Myocyte (in vitro differentiated cells): ENCODE measurements at places on chromosomes 6 and 20.

GRCh38 chr6:139686308-139686707 is 311.9 kb upstream of the CITED2 start:
- DNase-seq = peak; percentile 67

DNA sequence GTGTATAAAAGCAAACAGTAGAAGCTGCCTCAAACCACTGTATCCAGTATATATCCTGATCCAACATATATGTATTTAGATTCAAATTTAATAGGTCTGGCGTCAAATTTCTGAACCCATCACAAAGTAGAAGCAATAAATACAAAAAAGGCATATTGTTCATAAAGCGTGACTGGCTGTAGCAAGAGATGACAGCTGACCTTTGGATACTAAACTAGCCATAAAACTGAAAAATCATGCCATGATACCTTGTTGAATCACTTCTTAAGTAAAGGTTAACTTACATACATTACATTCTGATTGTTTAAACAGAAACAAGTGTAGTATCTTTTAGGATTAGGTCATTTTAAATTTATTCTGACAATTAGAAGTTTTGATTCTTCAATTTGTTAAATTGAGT is 372.0 kb upstream of the FLRT3 start:
- DNase-seq = no peak

DNA sequence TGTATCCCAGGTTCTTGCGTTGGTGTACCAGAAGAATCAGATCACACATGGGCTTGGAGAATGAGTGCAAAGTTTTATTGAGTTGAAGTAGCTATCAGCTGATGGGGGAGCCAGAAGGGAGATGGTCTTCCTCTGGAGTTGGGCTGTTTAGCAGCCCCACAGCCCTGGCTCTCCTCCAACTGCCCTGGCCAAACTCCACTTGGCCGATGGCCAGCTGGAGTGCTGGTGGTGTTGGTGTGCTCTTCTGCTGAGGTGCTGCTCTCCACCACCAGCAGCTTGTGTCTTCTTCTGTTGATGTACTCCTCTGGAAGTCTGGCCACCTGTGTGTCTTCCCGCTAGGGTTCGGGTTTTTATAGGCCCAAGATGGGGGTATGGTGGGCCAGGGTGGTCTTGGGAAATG is 172.8 kb downstream of the TINAG start:
- DNase-seq = no peak

DNA sequence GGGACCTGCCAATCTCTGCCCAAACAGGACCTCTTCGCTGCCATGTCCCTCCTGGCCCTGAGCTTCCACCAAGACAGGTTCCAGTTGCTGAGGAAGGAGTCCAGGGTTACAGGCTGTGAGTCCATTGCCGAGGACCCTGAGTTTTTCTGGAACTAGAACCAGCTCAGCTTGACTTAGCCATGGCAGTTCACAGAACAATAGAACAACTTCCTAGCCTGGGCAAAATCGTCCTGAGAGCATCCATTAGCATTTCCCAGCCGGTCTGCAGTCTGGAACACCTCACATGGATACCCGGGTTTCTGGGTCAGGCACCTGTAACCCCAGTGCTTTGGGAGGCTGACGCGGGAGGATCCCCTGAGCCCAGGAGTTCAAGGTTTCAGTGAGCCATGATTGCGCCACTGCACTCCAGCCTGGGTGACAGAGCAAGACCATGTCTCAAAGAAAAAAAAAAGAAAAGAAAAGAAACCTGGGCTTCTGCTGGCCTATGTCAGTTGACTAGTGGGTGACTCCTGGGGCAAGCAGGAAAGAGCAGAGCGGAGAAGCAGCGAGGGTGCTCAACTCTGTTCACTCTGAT is 90.3 kb downstream of the TCP11 start:
- DNase-seq = no peak

DNA sequence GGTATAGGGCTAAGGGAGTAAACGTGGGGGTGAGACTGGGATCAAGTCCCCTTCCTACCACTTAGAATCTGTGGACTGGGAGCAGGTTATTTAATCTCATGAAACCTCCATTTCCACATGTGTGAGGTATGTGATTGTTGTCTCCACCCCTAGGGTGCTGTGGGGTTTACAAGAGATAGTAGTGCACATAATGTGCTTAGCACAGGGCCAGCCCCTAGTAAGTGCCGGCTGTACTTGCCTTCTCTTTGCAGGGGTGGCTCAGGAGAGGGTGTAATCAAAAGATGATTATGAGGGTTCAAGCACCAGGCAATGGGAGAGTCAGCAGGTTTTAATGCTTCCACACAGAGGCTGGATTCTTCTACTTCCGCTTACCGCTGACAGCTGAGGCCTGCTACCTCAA is 6.9 kb downstream of the NT5E start:
- no peak for DNase-seq

- DNase-seq = no peak
These were observed 31.7 kb downstream of the THEMIS start for GRCh38 chr6:127869183-127869582.

GRCh38 chr20:44772636-44773035 is 27.0 kb downstream of the KCNK15 start:
- DNase-seq = no peak

- peak; percentile 44 for DNase-seq
These were observed 24.7 kb downstream of the MRPL14 start for GRCh38 chr6:44102527-44102926.

DNA sequence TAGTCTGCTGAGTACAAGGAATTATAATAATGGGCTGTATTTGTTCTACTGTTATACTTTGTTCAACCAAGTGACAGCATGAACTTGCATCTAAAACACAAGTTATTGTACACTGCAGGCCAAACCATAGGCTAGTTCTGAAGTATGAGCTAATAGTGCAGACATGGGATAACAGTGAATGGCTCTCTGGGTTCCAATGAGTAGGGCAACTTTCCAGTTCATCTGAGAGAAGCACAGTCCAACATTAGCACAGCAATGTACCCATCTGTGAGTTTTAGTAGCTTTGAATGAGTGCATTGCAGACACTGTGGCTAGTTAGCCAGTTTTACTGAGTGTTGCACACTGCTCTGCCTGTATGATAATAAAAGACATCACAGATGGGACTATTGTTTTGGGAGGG is 56.5 kb upstream of the FUT9 start:
- no peak for DNase-seq

DNA sequence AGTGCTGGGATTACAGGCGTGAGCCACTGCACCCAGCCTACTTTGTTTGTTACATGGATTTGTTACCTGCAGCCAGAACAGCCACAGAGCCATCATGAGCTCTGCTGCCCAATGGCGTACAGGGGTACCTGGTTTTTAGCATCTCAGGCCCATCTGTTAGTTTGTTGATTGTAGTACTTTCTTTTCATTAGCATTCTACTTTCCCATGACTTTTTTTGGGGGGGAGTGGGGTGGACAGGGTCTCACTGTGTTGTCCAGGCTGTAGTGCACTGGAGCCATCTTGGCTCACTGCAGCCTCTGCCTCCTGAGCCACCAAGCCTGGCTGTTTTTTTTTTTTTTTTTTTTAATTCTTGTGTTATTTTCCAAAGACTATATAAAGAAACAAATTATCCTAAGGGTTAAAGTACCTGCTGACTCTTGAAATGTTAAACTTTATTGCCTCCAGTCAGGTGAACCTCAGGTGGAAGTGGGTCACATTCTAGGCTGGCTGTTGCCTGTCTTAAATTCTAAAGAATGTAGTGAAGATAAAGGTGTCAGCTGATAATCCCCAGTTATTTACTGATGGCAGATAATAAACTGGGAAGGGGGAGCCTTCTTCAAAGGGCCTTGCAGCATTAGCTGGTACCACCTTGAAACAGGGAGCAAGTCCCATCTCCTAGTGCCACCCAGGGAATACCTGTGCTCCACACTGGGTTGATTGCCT is 15.2 kb downstream of the NEU1 start:
- DNase-seq = no peak

DNA sequence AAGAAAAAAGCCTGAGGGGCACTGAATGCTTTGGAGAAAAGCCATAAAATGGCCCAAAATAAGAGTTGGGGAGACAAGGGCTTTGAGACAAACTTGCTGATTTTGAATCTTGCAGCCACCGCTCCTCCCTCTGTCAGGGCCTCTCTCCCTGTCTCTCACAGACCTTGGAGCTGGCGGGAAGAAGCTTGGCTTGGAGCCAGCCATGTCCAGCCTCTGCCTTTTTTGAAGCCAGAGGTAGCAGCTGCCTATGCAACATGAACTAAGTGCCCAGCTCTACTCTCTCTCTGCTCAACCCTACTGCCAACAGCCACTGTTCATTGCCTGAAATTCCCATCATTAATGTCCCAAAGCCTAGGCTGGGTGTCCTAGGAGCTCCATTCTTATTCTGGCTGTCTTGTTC is 63.7 kb upstream of the CTNNBL1 start:
- no peak for DNase-seq

- peak; percentile 31 for DNase-seq
These were observed 76.1 kb upstream of the HSF2 start for GRCh38 chr6:122323361-122323760.

DNA sequence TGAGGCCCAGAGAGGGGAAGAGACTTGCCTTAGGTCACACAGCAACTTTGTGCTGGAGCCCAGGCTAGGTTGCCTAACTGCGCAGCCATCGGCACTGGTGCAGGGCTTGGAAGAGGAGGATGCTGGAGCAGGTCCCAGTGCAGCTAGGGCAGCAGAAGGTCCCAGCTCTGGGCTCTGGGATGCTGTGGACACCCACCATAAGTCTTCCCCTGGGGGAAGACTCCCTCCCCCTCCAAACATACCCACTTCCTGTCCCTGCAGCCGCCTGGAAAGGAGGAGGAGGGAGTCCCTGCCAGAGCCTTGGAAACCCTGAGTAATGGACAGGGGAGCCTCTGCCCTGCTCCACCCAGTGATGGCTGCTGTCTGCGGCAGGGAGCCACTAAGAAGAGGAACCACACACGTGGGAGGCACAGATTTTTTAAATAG is 93.6 kb downstream of the NCR2 start:
- DNase-seq = peak; percentile 55

GRCh38 chr6:116695401-116695800 is 14.4 kb downstream of the KPNA5 start:
- DNase-seq = no peak

GRCh38 chr20:47684306-47685080 is 100.8 kb downstream of the SULF2 start:
- no peak for DNase-seq

DNA sequence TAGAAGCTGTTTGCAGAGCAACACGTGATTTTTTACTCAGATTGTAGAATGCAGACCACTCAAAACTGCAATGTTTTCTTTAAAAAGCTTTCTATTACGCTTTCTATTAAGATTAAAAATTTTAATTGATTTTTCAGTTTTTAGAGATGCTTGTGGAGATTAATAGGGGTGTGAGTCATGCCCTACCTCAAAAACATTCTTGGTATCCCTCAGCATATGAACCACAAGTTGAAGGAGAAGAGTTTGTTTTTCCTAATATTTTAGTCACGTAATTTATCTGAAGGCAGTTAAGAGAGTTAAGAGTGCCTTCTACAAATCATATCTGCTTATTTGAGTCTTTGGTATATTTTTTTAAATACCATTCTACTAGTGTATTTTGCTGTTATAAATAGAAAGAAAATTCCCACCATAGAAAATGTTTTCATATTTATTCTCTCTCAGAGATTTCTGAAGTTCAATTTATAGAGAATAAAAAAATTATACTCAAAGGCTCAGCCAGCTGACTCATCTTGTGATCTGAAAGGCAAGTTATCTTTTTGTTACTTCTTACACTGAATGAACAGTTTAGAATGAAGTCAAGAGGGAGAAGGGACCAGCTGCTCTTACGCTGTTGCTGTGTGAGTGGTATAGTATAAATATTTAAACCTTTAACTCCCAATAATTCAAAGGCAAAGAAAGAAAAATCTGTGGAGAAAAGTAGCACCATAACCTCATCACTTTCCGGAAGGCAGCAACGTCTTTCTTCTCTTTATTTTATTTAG is 7.6 kb downstream of the RIPOR2 start:
- DNase-seq = no peak

- DNase-seq = no peak
These were observed 684.1 kb upstream of the NRSN1 start for GRCh38 chr6:23441808-23442461.

GRCh38 chr6:2630891-2631571 is 119.7 kb downstream of the MYLK4 start:
- DNase-seq = peak; percentile 54

DNA sequence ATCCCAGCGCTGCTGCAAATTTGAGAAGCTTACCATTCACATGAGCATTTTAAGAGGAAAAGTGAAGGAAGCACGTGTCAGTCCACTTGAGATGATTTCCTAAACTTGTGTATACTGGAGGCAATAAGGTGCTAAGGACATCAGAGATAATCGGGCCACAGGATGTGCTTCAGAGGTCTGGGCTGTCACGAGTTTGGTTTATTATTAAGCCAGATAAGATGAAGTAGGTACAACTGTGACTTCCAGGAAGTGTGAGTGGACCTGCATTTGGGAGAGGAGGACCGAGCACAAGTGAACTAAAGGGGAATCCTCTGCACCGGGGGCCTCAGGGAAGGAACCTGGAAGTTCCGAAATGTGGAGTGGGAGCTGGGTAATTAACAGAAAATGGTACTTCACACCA is 1.4 kb downstream of the SAMD5 start:
- no peak for DNase-seq

- DNase-seq = no peak
These were observed 36.1 kb upstream of the PAQR8 start for GRCh38 chr6:52325695-52326471.

DNA sequence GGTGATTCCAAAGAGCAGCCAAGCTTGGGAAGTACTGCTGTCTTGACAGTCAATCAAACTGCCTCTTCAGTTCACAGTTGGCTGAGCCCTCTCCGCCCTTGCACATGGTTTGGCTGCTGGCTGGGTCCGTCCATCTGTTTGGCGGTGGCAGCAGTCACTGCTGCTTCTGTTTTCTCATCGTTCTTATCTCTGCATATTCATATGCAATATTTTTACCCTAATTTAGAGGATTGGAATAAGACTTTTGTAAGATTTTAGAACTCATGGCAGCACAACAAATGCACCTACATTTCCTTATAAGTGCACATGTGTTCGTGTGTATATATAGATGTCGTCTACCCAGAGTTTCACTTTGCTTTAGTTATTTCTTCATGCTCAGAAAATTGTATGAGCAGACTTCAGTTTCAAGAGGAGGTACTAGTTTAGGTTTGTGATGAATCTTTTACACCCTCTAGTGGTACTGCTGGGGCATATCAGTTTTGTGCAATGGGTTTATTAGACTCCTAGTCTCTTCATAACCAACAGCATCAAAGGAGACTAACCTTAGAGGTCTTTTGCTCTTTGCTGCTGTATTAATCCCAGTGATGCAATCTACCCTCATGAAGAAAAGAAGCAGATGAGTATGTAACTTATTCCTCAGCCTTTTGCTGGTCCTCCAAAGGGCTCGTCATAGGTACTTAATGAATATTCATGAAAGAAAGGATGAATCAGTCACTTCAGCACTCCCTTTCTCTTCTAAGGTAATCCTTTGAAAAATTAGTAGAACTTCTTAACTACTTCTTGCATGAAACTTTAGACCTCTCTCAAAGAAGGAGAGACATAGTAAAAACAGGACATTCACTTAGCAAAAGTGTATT is 44.3 kb downstream of the KHDC1L start:
- peak; percentile 78 for DNase-seq
